ENCODE measurements at places on chromosomes 6 and 20. TPM values are rescaled to one million over a fixed set of nuclear protein-coding genes. Genes with fewer than 3 reads are reported as not detected.

GRCh38 chr20:50245498-50246366 lies 55.1 kb downstream of the CEBPB start:
- no peak for DNase-seq

- DNase-seq = no peak
Observed at GRCh38 chr20:58344741-58345140, 35.2 kb downstream of the RAB22A start.

GRCh38 chr6:39049575-39050283 lies 1.1 kb downstream of the GLP1R start:
- DNase-seq = no peak

DNA sequence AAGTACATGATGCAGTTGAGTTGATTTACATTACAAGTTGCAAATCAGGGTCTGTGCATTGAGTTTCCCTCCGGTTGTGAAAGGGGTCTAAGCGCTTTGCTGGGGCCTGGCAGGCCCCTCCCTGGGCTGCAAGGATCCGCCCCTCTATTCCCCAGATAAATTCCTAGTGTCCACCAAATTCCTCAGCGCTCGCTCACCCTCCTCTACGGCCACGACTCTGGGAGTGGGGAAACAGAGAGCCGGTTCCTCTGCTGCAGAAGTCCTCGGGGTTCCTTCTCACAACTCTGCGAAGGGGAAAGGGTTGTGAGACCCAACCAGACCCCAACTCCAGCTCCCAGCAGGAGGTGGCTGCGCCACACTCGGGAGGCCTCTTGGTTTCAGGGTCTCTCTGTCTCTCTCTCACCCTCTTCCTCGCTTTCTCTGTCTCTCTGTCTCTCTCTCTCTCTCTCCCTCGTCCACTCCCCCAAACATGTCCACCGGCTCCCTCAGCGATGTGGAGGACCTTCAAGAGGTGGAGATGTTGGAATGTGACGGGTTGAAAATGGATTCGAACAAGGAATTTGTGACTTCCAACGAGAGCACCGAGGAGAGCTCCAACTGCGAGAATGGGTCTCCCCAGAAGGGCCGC lies at the start of gene TCF21:
TCF21 (plus strand) TSS at position 185 of the 628 bp plus-strand sequence; CDS start at position 470, 285 bp downstream.
- no peak for DNase-seq

The FGD2 gene
- total RNA-seq = 27.5 TPM

- DNase-seq = no peak
Observed at GRCh38 chr6:44925100-44925739, 402.9 kb upstream of the RUNX2 start.

The KCNK17 gene
- 20.9 TPM for total RNA-seq

DNA sequence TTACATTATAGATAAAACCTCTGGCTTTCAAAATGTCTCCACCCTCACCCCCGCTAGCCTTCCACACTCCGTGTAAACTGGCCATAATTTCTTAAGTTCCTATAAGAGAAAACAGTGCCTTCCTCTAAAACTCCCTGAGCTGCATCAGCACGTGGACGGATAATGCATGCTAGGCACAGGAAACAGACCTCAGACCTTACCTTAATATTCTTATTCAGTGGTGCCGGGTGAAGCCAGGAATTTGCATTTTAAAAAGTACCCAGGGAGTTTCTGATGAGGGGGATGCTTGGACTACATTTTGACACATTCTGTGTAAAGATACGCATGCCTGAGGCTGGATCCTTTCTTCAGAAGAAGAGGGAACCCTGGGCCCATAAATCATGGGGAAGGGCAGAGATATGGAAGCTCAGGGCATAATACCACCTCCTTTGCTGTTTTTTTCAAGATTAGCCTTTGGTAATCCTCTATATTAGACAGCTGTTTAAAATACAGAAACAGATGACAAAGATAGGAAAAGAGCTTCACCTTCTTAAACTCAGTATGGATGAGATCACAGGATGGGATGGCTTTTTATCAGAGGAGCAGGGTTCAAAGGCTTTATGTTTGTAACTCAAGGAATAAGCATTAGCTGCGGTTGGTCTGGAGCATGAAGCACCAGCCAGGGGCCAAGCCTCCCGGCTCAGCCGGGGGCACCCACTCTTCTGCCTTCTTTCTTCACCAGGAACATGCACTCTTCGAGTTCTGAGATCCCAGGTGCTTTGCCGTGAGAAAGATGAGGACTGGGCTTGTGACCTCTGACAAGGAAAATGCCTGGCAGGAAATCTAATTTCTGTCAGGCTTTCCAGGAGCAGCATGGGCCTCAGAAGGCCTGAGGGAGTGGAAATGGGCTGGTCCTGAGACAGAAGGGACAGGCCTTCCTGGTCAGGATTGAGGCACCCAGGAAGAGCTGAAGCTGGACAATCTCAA lies 218.1 kb upstream of the SOX4 start:
- DNase-seq = no peak

DNA sequence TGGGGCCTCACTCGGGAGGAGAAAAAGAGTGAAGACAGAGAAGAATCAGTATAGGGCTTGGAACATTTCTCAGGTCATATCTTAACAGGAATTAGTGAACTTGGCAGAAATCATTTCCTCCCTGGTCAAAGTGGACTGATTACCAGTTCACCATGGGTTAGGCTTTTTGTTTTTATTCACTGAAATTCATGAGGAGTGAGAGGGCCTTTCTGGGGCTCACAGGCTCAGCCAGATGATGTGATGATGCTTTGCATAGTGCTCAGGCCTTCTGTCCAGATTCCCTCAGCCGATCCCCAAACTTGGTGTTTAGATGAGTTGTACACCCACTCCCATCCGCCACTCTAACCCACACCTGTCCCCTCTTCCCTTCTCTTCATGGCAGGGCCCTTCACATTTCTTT lies 32.5 kb downstream of the SRSF3 start:
- DNase-seq = no peak

- no peak for DNase-seq
Observed at GRCh38 chr20:57829805-57830514, 120.1 kb upstream of the PMEPA1 start.

- no peak for DNase-seq
Observed at GRCh38 chr6:99026135-99026534, 78.4 kb upstream of the FBXL4 start.

The FHL5 gene
- 47.3 TPM for total RNA-seq

GRCh38 chr6:89984926-89985750 lies 90.9 kb downstream of the GJA10 start:
- DNase-seq = no peak

GRCh38 chr6:29947077-29947980 lies 5.0 kb downstream of the HLA-A start:
- no peak for DNase-seq

- no peak for DNase-seq
Observed at GRCh38 chr20:43189554-43190331, at the start of gene PTPRT. PTPRT (minus strand) TSS chr20:43189906; CDS start chr20:43189733, 173 bp downstream.

GRCh38 chr6:23006656-23007055 lies 437.3 kb downstream of the HDGFL1 start:
- no peak for DNase-seq

DNA sequence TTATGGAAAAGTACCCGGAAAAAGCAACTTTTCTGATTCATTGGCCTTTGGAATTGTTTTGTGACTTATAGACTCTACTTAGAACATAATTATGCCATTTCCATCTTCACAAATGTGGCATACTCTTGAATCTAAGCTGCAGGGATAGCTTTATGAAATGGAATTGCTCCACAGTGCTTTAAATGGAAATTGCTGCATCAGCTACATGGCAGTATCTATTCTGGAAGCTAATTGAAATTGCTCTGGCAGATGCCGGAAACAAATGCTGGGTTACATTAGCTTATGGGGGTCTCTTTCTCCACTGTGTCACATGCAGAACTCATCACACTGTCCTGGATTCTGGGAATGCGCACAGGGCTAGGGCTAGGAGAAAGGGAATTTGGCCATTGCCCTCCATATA lies 108.9 kb downstream of the SAMD5 start:
- DNase-seq = no peak

The SPINT3 gene
- not detected for total RNA-seq

DNA sequence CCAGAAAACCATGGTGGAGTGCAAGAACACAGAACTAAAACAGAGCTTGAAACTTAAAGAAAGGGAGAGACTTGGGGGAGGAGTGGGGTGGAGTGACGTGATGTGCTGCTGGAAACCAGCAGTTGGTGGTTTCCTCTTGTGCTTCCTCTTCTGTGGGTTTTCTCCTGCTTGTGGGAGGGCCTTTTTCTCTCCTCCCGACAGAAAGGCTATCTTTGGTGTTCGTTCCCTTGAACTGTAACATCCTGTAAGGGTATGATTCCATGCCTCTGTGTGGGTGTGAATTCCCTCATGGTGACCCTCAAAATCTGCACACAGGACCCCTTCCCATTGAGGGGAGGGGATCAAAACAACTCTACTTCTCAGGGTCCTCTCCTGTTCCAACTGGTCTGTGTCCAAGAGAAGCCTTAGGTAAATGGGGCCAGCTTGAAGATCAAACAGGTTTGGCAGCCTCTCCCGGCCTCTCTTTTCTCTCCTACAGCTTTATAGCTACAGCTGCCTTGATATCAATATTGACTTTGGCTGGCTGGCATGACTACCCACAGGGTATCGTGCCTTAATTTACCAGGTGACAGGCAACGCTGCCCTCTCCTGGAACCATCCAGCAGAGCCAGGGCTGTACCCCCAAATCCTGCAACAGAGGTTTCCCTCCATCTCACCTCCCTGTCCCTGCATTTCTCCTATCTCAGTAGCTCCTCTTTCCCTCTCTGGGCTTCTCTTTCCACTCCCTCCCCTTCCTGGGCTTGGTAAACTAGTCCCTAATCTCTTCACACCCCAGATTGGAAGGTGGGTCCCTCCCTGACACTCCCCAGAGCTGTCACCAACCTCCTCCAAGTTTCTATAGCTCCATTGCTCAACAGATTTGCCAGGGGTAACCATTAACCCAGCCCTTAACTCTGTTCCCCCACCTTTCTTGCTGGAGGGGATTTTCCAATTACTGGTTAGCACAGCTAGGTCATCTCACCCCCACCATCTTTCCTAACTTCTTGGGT lies 1.5 kb upstream of the MSH5 start:
- no peak for DNase-seq

The SGK2 gene
- 2.4 TPM for total RNA-seq

DNA sequence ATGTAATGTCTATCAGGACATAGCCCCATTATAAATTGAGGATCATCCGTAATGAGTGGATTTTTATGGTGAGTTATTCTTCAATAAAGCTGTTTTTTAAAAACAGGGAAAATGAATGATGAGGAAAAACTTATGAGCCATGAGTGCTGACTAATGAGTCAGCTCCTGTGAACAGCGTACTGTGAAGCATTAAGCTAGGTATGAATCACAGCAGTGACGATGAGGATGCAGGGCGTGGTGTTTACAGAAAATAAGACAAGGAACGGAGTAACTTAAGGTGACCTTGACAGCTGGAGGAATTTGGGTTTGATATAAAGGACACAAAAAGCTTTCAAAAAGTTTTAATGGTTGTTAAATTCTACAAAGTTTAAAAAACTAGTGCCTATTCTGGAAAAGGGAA lies 96.3 kb downstream of the FOXF2 start:
- DNase-seq = no peak

DNA sequence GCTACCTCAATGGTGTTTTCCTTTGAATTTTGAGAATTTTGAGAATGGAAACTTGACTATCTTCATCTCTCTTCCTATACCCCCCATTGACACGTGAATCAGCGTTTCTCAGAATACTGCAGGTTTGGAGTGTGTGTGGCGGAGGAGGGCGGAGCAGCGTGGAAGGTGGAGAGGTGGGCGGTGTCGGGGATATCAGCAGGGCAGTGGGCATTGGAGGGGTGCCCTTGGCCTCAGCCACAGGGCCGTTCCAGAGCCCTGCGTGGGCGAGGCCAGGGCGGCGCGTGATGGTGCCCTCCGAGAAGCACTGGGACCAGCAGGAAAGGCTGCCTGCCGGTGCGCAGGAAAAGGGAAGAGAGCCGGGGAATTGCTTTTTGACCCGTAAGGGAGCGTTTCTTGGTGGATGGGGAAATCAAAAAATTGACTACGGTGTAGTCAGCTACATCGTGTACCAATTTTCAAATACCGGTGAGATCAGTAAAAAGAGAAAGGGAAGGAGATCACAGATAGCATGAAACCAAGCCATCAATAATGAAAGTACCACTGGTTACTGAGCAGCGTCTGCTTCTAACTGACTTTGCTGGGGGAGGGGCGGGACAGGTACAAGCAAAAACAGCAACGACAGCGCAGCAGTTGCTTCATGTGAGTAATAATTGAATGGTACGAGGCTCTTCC lies 82.7 kb upstream of the DUSP22 start:
- DNase-seq = no peak

DNA sequence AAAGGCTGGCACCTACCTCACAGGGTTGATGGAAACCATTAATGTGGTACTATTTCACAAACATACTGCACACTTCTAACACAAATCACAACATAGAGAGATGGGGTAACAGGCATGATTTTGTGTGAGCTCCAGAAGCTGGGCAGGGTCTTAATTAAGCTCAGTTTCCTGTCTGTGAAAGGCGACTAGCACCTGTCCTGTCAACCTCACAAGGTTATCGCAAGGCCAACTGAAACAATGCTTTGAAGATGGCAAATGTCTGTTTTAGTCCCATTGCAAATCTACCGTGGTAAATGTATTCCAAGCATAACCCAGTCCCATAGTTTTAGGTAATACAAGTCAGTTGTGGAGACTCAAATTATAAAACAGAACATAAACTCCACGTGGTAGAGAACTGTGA lies 1.3 kb upstream of the PLEKHG1 start:
- DNase-seq = no peak

DNA sequence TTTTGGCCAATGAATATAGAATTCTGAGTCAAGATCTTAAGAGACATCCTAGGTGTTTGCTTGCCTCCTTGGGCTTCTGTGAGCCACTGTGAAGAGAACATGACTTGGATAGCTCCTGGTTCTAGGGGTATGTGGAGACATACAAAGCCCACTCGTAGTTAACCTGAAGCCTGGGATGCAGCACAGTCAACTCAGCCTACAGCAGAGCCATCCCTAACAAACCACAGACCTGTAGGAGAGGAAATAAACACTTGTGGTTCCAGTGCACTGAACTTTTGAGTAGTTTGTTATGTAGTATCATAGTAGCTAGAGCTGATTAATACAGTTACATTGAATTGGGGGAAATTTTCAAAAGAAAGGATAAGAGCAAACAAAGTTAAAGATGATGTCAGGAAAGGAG lies 474.4 kb upstream of the HSF2 start:
- no peak for DNase-seq

The ECT2L gene
- total RNA-seq = not detected

The BMP5 gene
- total RNA-seq = not detected

The NFATC2 gene
- total RNA-seq = 24.5 TPM

DNA sequence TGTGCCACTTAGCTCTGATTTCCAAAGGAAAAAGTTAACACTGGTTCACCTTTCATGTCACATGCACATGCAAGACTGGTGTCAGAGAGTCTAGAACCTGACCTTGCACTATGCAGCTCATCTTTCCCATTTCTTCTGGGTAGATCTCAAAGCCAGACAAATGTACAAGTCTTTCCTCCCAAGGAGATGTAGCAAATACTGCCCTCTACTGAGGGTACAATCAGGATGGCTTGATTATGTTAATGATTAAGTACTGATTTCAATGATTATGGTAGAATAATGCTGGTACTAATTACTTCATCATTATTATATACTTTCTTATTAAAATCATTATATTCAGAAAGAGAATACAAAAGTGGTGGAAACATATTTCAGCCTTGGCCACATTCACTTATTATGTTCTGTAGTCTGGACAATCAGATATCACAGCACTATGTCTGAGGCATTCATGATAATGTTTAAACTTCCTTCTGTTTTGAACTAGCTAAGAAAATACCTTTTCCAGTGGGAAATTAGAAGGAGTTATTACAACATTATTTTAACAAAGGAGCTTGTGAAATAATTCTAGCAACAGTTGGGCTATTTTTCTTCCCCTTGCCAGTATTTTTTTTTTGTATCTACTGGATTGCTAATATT lies 68.5 kb upstream of the FOXO3 start:
- no peak for DNase-seq

Measured in thoracic aorta (tissue), 2 donors.